Urinary bladder (tissue), 4 donors: ENCODE measurements at places on chromosomes 3 and 15. TPM values are rescaled to one million over a fixed set of nuclear protein-coding genes. Genes with fewer than 3 reads are reported as not detected.

GRCh38 chr3:111652492-111653180, 57.5 kb upstream of the ZBED2 start:
- DNase-seq = no peak

DNA sequence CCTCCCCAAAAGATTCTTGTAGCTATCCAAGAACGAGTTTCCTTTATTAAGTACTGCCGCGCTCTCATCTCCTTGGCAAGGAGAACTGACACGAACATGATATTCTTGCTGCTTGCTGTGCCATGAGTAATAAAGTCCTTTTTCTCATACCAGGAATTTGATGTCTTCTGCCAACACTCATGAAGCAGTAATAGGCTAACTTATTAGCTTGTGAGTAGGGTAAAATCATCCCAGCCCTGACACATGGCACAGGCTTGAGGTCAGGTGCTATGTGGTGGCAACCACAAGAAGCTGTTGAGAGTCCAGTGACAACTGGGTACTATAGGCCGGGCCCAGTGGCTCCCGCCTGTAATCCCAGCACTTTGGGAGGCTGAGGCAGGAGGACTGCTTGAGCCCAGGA, 22.7 kb upstream of the UBXN7 start:
- no peak for DNase-seq

- DNase-seq = no peak
These were observed 505.1 kb downstream of the CNTN4 start for GRCh38 chr3:2603692-2604289.

DNA sequence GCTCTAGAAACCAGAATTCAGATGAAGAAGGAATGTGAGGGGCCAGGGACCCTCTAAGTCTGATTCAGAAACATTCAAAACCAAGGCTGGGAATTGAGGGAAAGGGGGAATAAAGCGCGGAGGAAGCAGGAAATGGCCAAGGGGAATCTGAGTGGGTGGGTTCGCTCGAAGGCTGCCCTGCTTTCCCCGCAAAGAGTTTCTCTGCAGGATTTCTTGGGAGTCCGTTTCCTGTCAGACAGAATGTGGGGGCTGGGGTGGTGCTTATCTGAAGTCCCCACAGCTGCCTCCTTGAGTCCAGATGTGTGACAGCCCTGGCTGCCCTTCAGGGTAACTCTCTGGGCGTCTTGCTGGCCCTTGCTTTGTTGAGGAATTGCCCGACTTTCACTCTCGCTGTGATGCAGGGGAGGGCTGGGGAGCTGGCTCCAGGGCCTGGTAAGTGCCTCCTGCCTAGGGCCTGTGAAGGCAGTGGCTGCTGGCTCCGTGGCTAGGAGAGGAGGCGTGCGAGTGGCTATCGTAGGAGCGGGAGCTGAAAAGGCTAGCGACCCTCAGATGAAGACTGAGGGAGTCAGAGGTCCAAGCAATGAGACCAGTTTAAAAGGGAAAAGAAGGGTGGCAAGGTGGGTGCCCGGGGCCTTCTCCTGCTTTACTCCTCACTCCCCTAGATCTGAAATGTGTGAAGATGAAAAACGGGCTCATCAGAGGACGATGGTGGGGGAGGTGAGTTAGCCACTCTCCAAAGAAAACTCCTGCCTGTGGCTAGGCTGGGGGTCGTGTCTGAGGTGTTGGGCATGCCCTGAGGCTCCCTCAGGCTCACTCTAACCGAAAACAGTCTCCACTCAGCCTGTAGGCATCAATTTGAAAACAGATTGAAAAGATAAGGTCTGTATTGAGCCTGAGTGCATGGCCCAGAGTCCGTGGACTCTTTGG, 143.9 kb upstream of the UMPS start:
- no peak for DNase-seq

- DNase-seq = no peak
These were observed 353.9 kb downstream of the NSUN3 start for GRCh38 chr3:94416768-94417167.

- no peak for DNase-seq
These were observed 119.4 kb downstream of the NUP210 start for GRCh38 chr3:13300546-13301285.

DNA sequence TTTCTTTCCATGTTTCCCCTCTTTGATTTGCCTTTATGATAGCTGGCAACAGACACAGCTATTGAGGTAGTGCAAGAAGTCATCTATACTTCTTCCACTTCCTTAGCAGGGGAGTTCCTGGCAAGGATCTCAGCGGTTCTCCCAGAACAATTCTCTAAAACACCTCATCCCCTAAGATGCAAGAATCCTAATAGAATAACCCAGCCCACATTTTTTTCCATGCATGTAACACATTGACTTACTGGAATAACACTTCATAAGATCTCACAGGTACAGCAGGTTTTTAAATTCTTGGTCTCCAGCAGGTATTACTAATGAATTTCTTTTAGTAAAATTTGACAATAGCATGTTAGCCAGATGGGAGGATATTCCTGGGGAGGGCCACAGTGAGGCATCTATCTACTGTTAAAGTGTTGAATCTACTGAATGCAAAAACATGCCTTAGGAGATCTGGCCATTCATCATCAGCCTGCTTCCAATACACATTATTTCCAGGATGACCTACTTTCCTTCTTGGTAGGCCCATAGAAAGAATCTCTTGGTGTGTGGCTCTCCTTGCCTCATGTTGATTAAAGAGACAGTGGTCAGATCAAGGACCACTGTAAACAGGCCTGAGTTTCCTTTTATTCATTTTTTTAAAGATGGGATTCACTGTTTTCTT, 78.5 kb downstream of the RAD18 start:
- DNase-seq = no peak

GRCh38 chr15:25056484-25057425, 102.0 kb downstream of the SNRPN start:
- no peak for DNase-seq

- DNase-seq = peak; percentile 33
These were observed at the start of gene PEX5L for GRCh38 chr3:180036671-180037455. TSS of gene PEX5L (minus strand) at chr3:180036937. CDS start at chr3:180036599, 338 bp downstream.

DNA sequence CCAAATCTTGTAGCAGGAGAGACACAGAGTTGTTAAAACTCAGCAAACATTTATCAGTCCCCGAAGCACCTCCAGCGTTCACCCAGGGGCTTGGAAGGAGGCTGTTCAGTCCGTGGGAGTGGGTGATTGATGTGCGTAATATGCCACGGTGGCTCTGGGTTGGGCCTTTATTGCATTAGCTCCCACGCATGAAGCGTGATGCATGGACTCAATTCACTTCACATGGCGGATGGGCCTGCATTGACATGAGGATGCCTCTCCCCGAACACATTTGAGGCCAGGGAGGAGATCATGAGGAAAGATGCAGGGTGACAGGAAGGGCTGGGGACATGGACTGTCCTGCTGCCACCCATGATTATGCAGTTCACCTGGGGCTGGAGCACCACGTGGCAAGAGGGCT, 126.5 kb downstream of the FAM43A start:
- no peak for DNase-seq

DNA sequence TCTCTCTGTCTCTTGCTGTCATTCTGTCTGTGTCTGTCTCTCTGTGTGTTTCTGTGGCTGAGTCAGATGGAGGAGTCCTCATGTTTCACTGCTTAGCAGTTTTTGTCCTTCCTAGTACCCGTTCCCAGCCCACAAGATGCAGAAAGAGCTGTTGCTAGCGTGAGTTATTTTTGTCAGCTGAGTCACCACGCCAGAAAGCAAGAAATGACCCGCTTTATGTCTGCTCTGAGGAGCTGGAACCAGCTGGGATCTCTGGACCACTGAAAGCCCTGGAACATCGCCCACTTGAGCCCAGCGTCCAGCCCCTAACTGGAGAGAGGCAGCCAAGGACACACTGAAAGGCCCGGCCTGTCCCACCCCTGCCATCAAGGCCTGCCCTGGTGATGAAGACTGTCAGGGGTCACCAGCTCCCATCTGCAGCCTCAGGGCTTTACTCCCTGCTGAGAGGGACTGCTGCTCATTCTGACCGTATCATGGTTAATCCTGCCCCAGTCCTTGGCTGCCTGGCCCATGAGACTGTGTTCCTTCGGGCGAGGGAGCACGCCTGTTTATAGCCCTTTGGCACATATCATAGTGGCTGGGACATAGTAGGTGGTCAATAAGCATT, 101.7 kb upstream of the TPM1 start:
- no peak for DNase-seq

DNA sequence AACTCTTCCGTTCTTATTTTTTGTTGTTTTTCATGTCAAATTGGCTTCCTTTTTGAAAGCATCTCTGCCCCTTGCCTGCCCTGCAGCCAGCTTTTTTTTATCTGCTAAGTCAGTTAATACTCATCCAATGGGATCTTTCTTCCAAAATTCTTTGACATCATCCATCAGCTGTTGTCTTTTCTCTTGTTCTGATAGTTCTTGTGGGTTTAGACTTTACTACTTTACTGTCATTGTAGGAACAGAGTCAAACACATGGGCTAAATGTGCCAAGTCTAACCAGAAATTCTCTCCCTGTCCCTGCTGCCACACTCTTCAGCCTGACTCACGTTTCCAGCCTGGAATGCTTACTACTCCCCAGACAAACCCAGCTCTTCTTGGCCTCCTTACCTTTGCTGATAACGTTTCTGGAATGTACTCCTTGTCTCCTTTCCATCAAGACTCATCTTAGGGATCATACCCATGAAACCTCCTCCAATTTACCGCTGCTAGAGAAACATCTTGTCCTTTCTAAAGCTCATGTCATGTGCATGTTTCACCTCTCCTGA, 10.7 kb upstream of the VPS8 start:
- no peak for DNase-seq

DNA sequence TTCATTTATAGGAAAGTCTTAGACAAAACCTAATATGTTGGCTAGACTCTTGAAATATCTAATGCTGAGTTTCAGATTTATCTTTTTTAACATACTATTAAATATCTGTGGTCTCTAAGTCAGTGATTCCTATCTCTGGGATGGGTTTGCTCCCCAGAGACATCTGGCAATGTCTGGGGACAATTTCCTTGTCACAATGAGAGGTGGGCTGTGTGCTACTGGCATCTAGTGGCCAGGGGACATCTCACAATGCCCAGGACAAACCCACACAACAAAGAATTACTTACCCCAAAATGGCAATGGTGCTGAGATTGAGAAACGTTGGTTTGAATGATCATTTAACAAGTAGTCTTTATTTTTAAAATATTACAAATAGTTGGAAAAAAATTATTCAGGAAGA, 602.1 kb downstream of the MAGI1 start:
- no peak for DNase-seq

- no peak for DNase-seq
These were observed 92.6 kb upstream of the STRIT1 start for GRCh38 chr3:155385896-155386625.

The PIK3CB gene
- 14.3 TPM for polyA plus RNA-seq

The SI gene
- not detected for polyA plus RNA-seq

The CCRL2 gene
- polyA plus RNA-seq = 1.6 TPM

The MYO5A gene
- polyA plus RNA-seq = 9.1 TPM

The CALML4 gene
- polyA plus RNA-seq = 6.1 TPM
